ENCODE measurements at places on chromosomes 3 and 15.
A peak's percentile ranks its signal among the peaks of the same experiment; 100 is the strongest.

GRCh38 chr15:39392469-39393047, 188.3 kb upstream of the THBS1 start:
- DNase-seq: no peak

DNA sequence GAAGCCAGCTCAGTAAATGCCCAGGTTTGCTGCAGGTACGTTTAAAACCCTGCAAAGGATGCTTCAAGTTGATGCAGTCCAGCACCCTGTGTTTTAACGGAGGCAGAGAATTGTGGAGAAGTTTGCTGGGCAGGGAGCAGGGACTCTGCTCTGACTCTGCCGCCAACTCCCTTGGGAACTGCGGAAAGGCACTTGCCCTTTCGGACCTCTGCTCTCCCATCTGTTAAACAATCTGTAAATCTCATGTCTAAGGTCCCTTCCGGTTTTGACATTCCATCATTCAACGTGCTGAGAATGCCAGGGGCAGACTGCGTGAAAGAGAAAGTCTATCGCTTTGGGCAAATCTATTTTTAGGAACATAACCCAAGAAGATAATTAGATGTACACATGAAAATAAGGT, 184.5 kb downstream of the OPA1 start:
- DNase-seq: peak; percentile 35

GRCh38 chr3:129036222-129037092, 24.1 kb upstream of the GP9 start:
- no peak for DNase-seq

DNA sequence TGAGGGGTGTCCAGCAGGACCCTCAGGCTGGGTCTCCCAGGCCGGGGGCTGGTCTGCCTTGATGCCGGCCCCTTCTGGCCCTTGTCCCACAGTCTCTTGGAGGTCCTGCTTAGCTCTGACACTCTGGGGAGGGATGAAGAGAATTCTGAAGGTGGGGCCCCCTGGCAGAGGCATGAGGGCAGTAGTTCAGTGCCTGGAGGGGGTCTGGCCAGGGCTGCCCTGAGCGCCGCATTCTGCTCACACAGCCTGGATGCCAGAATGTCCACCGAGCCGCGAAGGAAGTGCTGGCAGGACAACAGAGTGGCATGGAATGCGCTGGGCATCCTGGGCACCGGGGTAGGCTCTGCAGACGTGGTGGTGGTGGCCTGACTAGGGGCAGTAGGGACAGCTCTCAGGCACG, 55.5 kb downstream of the SMAD6 start:
- DNase-seq: no peak

GRCh38 chr3:45113625-45114050, 32.5 kb downstream of the CDCP1 start:
- DNase-seq: no peak
